ENCODE measurements at places on chromosomes 1 and 21.

- DNase-seq = no peak
Observed at GRCh38 chr1:213123536-213123935, 72.5 kb downstream of the RPS6KC1 start.

DNA sequence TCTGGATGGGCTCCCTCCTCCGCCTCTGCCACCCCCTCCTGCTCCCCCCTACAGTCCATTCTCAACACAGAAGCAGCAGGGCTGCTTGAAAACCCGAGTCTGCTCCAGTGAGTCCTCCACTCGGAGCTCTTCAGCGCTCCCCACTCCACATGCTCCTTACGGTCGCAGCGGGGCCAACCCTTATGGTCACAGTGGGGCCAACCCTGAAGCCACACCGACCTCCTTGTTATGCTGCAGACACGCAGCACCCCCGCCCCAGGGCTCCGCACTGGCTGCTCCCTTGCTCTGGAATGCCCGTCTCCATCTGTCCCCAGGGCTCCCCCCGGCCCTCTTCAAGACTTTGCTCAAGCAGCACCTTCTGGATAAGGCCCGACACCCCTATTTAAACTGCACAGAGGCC lies 22.6 kb downstream of the GPR157 start:
- no peak for DNase-seq

DNA sequence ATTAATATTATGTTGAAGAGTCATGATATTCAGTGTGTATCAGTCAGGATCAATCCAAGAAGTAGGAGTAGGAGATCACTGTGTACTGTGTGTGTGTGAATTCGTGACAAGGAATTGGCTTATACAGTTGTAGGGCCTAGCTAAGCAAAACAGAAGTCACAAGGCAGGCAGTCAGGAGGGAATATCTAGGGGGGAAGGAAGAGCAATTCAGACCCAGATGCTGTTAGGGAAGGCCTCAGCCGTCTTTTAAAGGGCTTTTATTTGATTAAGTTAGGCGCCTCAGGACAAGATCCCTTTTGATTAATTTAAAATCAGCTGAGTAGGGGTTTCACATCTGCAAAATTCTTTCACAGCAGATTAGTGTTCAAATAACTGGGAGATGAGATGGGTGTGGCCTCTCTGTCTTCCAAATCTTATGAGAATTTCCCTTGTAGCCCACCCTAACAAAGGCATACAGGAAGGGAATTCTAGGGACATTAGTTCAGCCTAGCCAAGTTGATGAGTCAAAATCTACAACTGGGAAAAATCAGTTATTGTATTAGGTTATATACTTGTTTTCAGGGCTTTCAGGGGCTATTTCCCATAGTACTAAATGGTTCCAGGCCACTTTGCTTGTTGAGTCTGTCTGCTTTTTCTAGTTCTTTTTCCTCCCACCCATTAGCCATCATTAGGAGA lies 47.4 kb downstream of the ALG6 start:
- no peak for DNase-seq

GRCh38 chr1:14616632-14617396 lies 18.3 kb downstream of the KAZN start:
- no peak for DNase-seq

DNA sequence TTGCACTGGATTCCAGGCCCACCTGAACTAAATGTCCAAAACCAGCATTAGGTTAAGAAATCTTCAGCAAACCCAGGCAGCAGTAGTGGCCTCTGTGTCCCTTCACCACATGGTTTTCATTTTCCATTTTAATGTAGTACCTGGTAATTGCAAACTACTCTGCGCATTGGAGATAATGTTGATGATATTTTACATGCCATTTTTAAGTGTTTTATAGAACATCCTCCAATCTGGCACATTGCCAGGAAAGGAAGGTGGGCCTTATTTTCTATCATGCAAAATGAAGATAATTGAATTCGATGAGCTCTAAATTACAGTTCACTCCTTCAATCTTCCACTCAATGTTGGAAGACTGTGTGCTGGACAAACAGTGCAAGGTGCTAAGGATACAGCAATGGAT lies 89.5 kb downstream of the ZC3H11B start:
- no peak for DNase-seq

DNA sequence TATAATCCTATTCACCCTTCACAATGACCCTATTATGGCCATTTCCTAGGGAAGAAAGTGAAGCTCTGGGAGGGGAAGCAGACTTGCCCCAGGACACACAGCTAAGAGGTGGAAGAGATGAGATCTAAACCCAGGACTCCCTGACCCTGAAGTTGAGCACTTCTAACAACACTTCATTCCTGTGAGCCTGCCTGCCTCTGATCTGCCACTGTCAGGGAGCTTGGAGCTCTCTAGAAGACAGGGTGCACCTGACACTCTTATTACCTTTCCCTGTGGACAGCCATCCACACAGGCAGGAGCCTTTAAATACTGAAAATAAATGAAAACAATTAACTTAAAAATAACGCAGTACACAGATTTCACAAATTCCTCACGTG lies 599 bp downstream of the MKNK1 start:
- DNase-seq = no peak

DNA sequence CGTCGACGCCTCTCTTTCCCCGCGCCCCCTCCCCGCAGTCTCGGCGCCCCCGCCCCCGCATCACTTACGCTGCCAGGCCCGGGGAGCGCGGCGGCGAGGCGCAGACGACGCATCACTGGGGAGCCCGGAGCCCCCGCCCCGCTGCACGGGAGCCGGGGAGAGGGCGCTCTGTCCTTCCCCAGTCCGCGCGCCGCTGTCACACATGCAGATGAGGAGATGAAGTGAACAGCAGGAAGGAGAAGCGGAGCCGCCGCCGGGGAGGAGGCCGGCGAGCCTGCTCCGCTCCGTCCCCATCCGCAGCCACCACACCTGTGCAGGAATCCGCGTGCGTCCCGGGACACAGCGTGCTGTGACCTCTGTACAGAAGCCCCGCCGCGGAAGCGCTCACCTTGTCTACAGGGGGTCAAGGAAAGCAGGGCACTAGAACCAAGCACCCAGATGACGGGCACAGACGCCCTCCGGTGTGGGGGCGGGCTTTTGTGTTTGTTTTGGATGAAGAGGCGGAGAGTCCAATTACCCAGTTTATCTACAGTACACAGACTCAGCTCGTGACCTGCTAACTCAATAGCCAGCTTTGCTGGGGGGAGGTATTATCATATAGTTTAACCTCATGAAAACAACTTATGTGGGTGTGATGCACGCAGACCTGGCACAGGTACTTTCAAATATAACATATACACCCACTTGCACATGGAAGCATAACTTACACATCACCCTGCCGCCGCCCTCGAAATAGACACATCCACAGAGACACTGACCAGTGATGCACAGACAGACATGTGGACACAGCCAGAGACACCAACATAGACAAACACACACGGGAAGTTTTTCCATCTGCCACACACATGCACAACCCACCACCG lies 12.4 kb downstream of the KLHDC8A start:
- no peak for DNase-seq

- no peak for DNase-seq
Observed at GRCh38 chr1:218108034-218108433, 177.1 kb upstream of the RRP15 start.

DNA sequence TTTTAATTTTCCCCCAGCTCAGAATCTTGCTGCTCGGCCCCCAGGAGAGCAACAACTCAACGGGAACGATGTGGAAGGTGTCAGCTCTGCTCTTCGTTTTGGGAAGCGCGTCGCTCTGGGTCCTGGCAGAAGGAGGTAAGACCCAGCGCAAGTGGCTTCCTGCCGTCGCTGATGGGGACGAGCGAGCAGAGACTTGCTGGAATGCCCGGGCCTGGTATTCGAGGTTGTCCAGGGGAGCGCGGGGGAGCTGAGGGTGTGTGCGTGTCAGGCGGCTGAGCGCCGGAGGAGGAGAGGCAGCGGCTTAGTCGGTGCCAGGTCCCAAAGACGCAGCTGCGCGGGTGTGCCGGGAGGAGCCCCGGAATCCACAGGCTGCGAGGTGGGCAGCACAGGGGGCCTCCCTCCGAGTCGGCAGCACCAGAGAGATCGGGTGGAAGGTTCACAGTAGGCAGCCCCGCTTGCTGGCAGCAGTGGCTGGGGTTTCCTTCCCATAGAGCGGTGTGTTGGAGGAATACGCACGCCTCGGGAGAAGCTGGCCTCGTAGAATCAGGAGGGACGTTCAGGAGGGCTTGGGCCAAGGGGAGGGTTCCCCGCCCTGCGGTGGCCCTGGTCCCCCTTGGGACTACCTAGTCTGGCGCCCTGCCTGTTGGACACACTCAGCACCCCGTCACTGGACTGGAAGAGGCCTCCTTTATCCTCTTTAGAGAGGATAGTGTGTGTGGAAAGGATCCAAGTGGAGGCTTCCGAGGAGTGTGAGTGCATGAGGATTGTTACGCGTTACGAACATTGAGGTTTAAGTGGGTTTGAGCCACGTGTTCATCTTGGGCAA lies 547 bp downstream of the PDPN start:
- DNase-seq = no peak

GRCh38 chr1:212667223-212668139 lies 32.2 kb downstream of the BATF3 start:
- DNase-seq = peak; percentile 91

GRCh38 chr1:159055181-159055641 lies 21.4 kb downstream of the AIM2 start:
- DNase-seq = no peak

DNA sequence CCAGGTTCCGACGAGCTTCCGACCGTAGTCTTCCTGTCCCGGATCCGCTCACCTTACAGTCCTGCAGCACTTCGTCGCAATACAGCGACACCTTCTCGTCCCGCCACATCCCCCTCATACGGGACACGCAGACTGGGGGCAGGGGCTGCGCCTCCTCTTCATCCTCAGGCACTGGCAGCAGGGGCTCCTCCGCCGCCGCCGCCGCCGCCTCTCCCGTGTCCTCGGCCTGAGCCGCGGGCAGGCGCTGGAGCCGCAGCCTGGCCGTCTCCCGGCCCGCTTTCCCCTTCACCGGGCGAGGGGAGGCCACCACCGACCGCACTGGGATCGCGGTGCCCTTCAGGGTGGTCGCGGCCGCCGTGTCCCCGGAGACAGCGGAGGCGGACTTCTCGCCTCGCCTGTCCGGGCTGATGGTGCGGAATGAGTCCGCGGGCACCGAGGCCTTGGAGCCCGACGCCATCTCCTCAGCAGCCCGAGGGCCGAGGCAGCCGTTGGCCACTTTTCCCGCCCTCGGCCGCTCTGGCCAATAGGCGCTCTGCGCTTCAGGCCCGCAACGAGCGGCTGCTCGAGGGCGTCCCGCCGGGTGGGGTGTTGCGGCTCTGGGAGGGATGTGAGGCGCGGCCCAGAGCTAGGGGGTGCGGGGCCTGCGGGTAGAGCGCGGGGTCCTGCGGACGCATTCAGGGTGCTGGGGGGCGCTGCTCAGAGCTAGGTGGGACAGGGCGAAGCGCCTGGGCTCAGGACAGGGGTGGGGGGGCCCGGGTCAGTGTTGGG lies at the start of gene SHCBP1L:
TSS of gene SHCBP1L (minus strand) at position 490 of the 768 bp plus-strand sequence. CDS start at position 457, 33 bp downstream.
- DNase-seq = no peak

- DNase-seq = no peak
Observed at GRCh38 chr1:221630236-221630635, 111.7 kb downstream of the DUSP10 start.

DNA sequence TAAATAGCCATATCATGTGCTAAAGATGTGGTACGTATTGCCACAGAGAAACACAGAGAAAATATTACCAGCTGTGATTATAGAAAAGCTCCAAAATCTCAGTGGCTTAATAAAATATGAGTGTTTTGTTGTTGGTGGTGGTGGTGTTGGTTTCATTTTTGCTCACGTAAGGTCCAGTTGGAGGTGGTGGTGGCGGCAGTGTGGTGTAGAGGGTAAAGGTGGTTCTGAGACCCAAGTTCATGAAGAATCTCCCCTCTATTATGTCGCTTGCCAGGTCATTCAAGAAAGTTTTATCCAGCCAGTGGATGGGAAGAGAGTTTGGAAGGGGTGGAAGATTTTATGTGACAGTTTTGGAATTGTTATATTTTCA lies 217.6 kb upstream of the SAMSN1 start:
- no peak for DNase-seq

DNA sequence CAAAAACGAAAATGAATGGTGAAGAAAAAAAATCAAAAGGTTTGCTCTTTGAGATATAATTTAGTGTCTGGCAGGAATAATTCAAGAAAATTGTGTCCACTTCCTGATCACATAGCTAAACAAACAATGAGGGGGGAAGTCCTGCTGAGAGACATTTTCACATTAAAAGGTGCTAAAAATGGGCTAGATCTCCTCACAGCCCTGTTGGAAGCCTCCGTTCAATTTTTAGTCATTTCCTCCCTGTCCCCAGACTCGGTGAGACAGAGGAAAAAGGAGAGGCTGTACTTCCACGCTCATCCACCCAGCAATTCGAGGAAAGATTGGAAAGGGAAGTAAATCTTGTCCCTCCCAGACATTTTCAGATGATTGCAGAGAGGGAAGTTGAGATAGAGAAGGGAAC lies 103.7 kb downstream of the BARHL2 start:
- no peak for DNase-seq

- no peak for DNase-seq
Observed at GRCh38 chr1:220797553-220797952, 10.8 kb downstream of the MTARC1 start.

DNA sequence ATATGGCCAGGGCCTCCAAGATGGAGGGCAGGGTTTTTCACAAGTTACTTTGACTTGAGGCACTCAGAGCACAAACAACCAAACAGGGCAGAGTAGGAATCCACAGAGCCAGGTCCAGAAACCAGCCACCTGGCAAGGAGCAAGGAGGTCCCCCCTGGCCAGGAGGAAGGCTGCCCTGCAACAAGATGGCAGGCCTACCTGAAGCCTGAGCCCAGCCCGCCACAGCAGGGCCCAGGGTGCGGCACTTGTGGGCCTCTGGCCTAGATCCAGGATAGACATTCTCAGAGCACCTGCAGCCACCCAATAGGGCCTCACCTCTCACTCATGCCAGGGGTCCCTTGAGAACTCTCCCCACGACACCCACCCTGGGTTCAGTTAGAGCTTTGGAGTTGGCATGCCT lies 11.5 kb downstream of the SH3BGRL3 start:
- DNase-seq = no peak

DNA sequence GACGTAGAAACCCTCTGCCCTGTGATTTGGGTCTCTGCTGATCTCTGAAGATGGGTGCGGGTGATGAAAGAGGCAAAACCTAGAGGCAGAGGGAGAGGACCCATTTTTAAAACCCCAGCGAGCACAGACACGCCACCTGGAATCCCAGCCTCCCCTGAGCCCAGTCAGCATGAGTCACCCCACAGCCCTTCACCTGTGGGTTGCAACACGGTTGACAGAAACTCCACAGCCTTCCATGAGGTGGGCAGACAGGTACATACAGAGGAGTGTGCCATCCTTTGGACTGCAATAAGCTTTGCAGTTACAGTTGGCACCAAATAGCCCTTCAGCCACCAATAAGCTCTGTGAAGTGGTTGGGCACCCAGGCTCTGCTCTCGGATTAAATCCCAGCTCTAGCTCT lies 2.1 kb upstream of the GRHL3 start:
- DNase-seq = no peak

- no peak for DNase-seq
Observed at GRCh38 chr1:174222166-174222949, 63.0 kb downstream of the RABGAP1L start.

DNA sequence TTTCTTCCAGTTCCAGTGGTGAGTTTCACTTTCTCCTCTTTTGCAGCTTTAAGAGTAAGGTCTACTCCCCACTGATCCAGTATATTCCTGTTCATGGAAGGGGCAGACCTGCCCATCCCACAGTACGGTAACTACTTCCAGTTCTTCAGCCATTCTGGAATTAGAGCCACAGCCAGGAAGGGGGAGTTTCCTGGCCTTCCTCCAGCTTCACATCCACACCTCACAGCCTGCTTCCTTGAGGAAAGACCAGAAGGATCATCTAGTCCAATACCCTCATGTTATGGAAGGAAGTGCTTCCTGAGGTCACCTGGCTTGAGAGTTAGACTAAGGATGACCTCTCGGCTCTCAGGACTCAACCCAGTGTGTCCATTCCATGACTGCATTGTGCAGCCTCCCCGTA lies 597.8 kb downstream of the KIF26B start:
- no peak for DNase-seq

GRCh38 chr1:117634631-117635030 lies 28.8 kb downstream of the TENT5C start:
- no peak for DNase-seq
